Activated naive CD4-positive, alpha-beta T cell treated with anti-CD3 and anti-CD28 coated beads, Interleukin-2, amount 10 ng/mL, durations not matched to agents 7 days and 5 days (primary cell): ENCODE measurements at places on chromosomes 13 and 19.
A peak's percentile ranks its signal among the peaks of the same experiment; 100 is the strongest.

DNA sequence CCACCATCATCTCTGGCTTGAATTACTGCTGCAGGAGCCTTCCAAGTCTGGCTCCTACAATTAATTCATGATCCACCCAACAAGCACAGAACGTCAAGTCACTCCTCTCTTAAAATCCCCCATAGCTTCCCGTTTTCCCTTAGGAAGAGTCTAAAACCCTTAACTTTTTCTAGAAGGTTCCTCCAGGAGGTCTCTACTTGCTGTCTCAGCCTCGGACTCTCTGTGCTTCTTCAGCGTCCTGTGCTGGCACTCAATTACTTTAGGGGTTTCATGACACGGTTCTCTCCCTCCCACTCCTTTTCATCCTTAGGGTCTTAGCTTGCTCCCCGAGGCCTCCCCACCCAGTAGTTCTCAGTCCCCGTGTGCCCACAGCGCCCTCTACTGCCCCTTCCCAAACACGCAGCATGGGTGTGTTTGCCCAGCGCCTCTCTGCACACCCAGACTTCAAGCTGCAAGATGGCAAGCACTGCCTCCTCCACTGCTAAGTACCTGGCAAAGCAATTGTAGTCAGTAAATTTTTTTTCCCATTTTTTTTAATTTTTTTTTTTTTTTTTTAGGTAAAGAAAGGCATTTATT, 25.8 kb upstream of the MAP3K10 start:
- DNase-seq, result peak; percentile 78

DNA sequence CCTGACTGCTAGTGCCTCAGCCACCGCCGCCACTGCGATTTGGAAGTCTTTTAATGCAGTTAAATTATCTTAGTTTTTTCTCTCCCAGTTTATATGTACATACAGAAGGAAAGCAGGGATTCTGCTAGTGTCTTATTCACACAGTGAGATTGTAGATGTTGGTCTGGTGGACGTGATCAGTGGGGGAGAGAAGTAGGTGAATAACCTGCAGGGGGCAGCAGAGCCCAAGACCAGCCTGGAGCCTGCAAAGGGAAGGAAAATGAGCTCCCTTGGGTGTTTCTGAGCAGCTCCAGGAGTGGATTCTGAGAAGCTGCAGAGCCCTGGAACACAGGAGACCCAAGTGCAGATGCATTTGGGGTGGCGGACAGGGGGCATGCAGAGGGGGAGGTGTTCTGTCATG, 26.3 kb downstream of the ZNF844 start:
- peak; percentile 77 for DNase-seq

GRCh38 chr19:44113784-44114390, 688 bp downstream of the ZNF225 start:
- DNase-seq, result no peak

GRCh38 chr19:34246340-34246739, 8.0 kb upstream of the GARRE1 start:
- DNase-seq, result no peak

GRCh38 chr13:102688306-102688973, 6.4 kb downstream of the METTL21C start:
- DNase-seq, result no peak

GRCh38 chr19:31263328-31263727, 85.9 kb downstream of the TSHZ3 start:
- no peak for DNase-seq

- no peak for DNase-seq
Measured at GRCh38 chr13:33953781-33954180, 135.8 kb downstream of the RFC3 start.

DNA sequence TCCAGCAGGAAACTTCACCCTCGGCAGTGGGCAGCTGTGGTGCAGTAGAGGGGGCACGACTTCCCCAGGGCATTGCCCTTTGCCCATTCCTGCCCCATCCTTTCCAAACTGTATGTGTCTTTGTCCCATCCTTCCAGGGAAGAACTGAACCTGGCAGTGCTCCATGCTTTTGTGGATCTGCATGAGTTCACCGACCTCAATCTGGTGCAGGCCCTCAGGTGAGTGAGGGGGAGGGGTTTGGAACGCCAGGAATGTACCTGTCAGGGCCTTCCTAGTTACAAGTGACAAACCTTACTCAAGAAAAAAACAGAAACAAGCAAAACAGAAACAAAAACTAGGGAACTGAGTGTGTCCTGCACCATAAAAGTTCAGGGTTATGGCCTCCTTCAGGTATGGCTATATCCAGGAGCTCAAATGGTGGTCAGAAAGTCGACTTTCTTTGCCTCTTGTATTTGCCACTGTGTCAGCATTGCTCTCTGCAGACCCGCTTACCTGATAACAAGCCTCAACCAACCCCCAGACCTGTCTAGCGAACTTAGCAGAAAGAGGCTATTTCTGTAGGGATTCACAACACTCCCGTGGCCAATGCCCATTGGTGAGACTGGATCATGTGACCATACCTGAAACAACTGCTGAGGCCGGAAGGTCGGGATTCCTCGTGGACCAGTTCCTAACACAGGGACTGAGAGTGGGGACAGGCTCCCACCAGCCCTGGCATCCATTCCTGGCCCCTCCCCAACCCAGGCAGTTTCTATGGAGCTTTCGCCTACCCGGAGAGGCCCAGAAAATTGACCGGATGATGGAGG, 4.2 kb downstream of the CYTH2 start:
- no peak for DNase-seq

DNA sequence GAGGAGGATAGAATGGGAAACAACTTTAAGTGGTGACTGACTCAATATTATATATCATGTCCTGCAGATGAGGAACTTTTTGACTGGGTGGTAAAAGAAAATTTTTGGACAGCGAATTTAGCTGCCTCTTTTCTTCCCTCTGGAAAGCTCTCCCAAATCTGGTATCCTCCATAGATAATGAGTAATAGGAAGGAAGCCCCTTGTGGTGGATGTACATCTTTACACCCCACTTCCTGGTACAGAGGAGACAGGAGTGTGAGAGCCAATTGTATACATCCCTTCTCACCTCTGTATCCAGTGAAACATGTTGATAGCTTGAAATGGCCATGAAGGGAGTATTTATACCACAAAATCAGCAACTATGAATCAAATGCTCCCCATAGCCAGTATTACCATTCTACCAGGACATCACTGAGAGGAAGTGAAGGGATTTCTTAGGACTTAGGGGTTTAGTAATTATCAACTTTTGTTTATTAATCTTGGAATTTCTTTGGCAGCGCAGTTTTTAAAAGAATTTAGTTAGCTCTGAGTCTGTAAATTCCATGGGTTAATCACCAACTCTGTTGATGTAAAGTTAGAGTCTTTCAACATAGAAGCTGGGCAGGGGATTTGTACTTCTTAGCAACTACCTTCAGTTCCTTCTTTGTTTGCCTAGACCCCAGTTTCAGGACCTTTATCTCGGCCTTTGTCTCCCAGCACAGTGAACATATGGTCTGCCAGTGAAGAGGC, 17.0 kb upstream of the TDRD3 start:
- DNase-seq, result no peak

DNA sequence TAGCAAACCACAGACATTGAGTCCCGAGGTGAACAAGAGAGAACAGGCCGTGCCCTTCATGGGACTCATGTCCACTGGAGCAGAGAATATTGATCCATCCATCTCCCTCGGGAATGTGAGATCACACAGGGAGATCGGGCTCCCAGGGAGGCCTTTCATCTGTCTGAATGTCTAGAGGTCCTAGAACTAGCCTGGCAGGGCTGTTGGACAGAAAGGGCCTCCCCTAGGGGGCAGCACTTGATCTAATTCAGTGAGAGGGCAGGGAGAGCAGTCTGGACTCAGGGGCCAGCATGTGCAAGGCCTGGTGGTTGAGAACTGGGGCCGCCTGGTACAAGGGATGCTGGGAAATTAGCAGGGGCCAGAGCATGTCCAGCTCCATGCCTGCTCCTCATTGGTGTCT, 4.3 kb downstream of the RUVBL2 start:
- DNase-seq, result peak; percentile 77

DNA sequence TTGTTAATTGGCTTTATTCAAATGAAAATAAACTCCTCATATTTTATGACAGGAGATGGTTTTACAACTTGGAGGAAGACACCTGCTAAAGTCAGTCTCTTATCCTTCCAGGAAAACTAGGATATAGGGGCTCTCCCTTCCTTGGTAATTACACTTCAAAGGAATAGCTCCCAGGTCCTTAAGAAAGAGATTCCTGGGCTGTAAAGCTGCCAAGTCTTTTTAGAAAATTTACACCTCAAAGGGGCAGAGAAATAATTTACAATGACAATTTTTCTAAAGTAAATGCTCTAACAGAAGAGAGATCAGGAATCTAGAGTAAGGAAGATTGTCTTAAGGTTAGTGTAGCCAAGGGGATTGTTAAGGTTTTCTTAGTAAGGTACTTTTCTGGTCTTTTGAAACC, 1359.0 kb downstream of the OLFM4 start:
- no peak for DNase-seq

DNA sequence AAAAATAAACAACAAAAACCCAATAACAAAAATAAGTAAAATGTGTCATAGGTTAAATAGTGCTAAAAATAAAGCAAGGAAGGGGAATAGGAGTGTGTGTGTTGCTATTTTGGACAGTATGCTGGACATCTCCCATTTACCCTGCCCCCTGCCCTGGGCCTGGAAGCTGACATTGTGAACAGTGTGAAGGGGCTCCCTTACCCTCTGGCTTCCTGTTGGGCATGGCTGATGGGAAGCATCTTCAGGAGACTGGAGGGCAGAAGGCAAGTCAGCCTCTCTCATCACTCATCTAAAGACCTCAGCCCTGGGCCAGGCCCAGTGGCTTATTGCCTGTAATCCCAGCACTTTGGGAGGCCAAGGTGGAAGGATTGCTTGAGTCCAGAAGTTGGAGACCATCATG, 26.7 kb downstream of the KCTD15 start:
- no peak for DNase-seq

- no peak for DNase-seq
Measured at GRCh38 chr13:27813826-27814225, 21.5 kb downstream of the GSX1 start.

GRCh38 chr13:77335543-77335942, 8.6 kb upstream of the MYCBP2 start:
- DNase-seq, result no peak

DNA sequence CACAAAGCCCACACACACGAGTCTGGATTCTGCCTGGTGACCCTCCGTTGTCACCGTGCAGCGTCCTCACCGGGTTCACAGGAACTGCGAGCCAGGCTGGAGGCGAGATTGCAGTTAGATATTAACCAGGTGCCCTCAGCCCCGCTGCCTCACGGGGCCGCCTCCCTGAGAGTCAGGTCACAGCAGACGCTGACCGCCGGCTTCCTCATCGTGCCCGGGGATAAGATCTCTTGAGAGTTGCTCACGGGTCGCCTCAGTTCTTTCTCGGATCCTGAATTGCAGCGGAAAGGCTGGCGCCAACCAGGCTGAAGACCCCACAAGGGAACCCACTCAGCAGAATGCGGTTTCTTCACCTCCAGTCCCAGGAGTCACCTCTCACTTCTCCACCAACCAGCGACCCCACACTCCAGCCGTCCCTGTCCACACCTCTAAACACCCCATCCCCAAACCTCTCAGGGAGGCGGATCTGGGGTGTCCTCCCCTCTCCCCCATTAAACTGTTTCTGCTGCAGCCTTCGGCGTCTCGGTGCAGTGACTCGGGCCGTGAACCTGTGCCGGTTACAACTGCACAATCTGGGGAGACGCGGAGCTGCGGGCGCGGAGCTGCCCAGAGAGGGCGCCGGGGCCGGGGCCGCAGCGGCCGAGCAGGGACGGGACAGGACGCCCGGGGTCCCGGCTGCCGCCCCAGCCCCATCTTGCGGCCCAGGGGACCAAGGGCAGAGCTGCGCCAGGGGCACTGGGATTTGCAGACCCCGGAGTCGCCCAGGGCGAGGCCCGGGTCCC, 591 bp downstream of the ZNF823 start:
- DNase-seq, result peak; percentile 59
